ENCODE measurements at places on chromosomes 4 and X.
A peak's percentile ranks its signal among the peaks of the same experiment; 100 is the strongest.

GRCh38 chr4:24527371-24527770 is 57.0 kb downstream of the DHX15 start:
- no peak for DNase-seq

- DNase-seq = no peak
Measured at GRCh38 chr4:186854256-186854655, 130.6 kb upstream of the FAT1 start.

- peak; percentile 25 for DNase-seq
Measured at GRCh38 chr4:1470816-1471442, 64.7 kb upstream of the NKX1-1 start.

- no peak for DNase-seq
Measured at GRCh38 chr4:48636911-48637310, 143.2 kb downstream of the FRYL start.

DNA sequence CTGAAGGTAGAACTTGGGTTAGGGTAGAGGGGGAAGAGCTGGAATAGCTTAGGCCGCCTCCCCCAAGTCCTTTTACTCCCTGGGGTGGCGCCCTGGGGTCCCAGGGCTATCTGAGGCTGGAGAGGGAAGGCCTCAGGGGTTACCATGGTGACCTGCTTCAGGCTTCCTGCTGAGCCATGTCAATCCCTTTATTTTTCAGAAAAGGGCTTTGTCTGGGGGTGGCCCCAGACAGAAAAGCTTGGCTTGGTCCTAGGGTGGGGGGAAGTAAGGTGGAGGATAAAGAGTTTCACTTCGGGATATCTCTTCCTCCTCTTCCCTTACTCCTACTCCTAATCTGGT is 6.3 kb downstream of the EFNB1 start:
- DNase-seq = peak; percentile 2

Data from ovary (tissue), 10 donors.